Activated CD4-positive, alpha-beta T cell treated with anti-CD3 and anti-CD28 coated beads, Interleukin-2, Interleukin-6, amounts not matched to agents 100 ng/mL and 50 ng/mL, durations not matched to agents 16 hours and 8 hours (primary cell): ENCODE measurements at places on chromosomes 11 and 22.
A peak's percentile ranks its signal among the peaks of the same experiment; 100 is the strongest.

DNA sequence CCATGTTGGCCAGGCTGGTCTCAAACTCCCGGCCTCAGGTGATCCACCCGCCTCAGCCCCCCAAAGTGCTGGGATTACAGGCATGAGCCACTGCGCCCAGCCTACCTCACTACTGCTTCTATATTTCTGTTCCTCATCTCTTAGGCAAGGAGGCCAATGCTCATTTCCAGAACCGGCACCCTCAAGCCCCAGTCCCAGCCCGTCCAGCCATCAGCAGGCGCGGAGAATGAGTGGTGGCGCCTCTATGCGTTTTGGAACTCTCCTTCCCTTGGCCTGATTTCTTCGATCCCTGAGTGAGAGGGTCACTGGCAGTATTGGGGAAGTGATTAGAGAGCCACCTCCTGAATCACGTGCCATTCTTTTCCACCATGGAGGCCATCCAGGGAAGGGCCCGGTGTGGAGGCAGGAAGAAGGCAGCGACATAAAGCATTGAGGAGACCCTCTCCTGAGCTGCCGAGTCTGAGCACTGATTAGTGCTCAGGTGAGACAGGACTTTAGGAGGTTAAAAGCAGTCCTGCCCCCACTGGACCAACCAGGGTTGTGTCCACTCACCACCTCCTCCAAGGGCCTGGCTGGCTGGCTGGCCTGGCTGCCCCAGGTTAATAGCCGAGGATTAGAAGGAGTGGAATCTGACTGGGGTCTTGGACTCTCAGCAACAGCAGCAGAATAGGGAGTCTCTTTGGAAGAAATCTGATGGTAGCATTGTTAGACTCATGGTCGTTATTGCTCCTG lies 8.7 kb downstream of the GRIK4 start:
- DNase-seq, result no peak

- DNase-seq, result peak; percentile 67
These were observed 15.6 kb downstream of the PISD start for GRCh38 chr22:31646186-31647019.

DNA sequence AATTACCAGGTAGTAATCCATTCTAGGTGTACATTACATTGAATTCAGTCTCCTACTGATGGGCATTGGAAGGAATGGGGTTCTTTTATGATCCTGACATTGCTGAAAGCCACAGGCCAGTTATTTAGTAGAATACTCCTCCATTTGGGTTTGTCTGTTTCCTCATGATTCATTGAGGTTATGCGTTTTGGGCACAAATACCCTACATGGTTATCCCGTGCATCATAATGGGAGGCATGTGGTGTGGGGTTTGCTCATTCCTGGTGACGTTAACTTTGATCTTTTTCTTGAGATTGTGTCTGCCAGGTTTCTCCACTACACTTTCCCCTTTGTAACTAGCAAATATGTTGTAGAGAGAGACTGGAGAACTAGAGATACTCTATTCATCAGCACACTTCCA lies 5.5 kb downstream of the FOLR3 start:
- DNase-seq, result peak; percentile 88

GRCh38 chr11:11426226-11426952 lies 73.3 kb upstream of the CSNK2A3 start:
- DNase-seq, result no peak

GRCh38 chr11:66081505-66081904 lies 11.4 kb downstream of the PACS1 start:
- peak; percentile 77 for DNase-seq

DNA sequence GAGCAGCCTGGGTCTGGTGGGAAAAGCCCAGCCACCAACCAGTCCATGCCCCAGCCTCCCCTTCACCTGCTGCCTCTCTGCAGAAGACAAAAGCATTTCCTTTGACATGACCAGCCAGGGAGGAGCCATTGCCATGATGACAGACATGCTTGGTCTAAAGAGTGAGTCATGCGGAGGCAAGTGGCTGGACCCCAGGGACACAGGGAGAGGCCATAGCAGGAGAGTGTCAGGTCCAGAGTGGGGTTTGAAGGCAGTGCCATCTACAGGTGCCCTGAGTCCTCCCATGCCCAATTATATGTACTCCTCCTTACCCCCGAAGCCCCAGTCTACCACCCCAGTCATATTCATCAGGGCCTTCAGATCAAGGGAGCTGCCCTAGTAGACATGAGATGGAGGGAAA lies 67.4 kb downstream of the SCN3B start:
- DNase-seq, result no peak

GRCh38 chr22:30297991-30298701 lies 8.8 kb upstream of the CASTOR1 start:
- DNase-seq, result no peak

GRCh38 chr11:32659672-32660071 lies 76.0 kb downstream of the EIF3M start:
- no peak for DNase-seq

DNA sequence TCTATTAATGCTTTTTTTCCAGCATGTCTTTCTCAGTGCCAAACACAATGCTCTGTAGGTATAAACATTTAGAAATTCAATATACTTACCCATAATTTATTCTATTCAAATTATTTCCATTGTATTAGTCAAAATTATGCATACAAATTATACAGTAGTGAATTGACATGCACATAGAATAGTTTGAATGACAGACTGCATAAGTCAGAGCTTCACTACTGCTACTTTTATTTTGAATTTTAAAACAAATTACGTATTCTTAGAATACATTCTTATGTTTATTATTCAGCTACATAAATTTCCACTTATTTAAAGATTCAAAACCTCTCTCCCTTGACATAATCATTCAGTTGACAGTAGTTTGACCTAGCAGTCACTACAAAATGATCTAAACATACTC lies 808.0 kb upstream of the CCDC179 start:
- no peak for DNase-seq

- no peak for DNase-seq
These were observed 289.2 kb downstream of the MN1 start for GRCh38 chr22:27512283-27512761.

- no peak for DNase-seq
These were observed 162.6 kb downstream of the BUD13 start for GRCh38 chr11:116610190-116610589.

DNA sequence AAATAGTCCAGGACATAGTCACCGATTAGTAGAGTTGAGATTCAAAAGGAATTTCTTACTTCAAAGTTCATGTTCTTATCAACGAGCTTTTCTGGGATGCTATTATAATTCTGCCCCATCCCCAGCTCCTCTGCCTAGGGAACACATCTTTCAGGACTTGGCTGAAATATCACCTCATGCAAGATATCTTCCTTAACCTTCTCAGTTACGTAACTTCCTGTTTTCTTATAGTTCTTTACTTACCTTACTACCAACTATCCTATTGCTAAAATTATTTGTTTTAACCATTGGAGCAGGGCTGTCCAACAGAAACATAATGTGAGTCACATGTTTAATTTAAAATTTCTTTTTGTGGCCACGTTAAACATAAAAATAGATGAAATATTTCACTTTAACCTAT lies 2.3 kb downstream of the NARS2 start:
- no peak for DNase-seq

DNA sequence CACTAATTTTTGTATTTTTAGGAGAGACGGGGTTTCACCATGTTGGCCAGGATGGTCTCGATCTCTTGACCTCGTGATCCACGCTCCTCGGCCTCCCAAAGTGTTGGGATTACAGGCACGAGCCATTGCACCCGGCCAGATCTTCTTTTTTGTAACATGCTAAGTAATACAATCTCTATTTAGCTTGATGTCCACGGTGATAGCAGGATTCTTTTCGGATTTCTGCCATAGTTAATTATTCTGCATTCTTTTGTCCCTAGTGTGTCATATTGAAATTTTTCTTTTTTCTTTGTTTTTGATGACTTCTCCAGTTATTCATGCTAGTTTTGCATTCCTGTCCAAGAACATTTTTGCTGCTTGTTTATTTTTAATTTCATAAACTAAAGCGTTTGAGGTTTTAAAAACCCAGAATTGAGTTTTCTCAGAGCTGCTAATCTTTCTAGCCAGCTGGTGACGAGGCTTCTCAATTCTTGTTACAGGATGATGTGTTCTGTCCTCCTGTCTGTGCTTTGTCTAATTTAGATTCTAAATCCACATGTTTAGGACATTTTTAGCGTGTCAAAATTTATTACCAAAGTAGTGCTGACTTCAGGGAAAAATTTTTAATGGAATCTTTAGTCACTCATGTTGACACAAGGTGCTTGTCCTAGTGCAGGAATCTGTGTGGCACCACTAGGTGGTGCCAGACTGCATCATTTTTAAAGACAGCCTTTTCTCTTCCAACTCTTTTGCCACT lies 21.8 kb downstream of the NF2 start:
- peak; percentile 56 for DNase-seq

DNA sequence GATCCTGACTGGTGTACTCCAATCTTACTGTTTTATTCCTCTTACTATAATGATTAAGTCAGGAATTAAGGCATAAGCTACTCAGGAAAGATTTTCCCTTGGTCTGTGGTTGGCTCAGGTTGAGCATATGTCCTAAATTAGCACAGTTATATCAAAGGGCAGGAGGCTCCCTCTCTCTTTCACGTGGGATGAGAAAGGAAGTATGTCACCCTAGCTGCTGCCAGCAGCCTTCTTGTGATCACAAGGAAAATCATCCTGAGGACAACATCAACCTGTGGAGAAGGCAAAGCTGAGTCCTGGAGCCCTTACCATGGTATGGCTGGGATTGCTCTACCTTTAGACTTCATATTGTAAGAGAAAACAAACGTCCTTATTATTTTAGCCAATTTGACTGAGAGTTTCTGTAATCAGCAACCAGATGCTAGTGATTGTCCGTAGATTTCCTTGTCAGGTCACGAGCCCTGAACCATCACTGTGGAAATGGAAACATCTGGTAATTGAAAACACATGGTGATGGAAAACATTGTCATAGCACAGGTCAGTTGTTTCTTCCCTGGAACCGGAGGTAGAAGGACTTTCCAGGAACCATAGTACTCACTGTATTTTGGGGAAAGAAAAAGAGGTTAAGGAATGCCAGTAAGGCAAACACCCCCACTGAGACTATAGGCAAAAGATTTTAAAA lies 40.6 kb upstream of the DEUP1 start:
- no peak for DNase-seq

DNA sequence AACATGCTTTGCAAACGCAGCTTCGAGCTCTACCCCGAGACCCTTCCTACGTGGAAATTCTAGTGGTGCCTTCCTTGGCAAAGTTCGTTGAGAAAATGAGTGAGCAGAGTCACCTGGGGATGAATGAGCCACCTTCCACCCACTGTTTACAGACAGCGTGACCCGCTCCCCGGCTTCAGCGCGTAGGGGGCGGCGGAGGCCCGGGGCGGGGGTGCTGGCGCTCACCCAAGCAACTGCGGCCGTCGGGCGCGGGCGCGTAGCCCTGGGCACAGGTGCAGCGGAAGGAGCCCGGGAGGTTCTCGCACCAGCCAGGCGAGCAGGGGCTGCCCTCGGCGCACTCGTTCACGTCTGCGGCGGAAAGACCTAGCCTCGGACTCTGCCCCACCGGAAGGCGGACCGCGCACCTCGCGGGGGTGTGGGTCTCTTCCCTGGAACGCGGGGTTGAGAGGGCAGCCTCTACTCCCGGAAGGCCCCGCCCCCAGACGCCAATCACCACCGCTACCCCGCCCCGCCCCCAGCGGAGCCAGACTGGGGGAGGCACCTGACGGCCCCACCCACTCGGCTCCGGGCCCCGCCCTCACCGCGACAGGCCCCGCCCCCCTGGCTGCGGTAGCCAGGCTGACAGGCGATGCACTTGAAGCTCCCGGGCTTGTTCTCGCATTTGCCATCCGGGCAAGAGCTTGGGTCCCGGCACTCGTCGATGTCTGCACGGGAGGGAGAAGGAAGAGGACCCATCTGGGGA lies 11.8 kb downstream of the LTBP3 start:
- DNase-seq, result peak; percentile 99

DNA sequence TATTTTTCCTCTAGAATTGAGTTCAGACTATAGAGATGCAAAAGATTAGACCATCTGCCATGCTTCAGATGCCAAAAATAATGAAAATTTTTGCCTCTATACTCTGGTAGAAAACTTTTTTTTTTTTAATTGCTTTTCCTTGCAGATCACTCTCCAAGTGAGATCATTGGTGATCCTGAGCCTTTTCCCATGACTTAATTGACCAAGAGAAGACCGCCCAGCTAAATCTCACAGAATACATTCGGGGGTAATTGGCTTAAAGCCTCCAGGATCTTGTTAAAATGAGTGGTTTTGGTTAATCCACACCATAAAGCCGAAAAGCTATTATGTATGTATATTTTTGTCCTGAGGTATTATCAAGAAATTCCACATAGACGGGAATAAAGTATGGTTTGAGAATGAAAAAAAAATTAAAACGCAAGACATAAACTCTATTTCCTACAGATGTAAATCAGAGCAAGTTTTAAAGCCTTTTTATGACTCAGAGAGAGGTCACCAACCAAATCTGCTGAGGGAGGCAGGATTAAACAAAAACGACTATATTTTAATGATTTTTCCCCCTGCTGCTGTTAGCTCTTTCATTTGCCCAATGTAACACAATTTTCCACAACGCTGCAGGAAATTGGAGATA lies 64.0 kb downstream of the PARVA start:
- DNase-seq, result no peak

GRCh38 chr11:120800206-120800605 lies 223.7 kb upstream of the TBCEL start:
- no peak for DNase-seq

GRCh38 chr11:101960231-101960630 lies 43.9 kb upstream of the ANGPTL5 start:
- DNase-seq, result no peak

- DNase-seq, result no peak
These were observed 17.1 kb upstream of the MS4A4A start for GRCh38 chr11:60263402-60263801.

- peak; percentile 47 for DNase-seq
These were observed 2.7 kb downstream of the RBM14 start for GRCh38 chr11:66619080-66619554.

DNA sequence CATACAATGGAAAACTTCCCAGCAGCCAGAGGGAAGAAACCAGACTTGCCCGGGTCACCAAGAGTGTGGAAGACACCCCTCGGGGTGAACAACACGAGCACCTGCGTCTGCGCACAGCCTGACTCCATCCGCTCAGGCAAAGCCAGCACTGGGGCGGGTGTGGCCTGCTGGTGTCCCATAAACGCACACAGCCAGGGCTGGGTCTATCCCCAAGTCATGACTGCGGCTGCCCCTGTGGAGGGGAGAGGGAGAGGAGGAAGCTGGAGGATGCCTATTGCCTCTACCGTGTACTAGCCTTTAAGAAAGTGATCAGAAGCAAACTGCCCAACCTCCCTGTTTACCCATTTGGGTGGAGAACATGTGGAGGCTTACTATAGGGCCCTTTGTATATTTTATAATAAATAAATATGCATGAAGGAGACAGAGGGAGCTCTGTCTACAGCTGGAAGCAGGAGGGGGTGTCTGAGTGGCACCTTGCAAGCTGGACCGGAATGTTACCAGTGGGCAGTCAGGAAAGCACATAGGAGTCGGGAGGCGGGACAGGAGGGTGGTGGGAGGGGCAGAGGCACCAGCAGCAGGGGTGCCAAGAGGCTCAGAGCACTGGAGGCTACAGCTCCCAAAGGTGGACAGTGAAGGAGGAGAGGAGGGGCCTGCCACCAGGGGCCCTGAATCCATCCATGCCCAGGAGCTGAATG lies 79.6 kb downstream of the PHF21B start:
- DNase-seq, result no peak
